NCI-H1105 (cell line): ENCODE measurements at places on chromosomes 1 and 21.

- no peak for DNase-seq
Observed at GRCh38 chr21:31429506-31429905, 85.4 kb upstream of the TIAM1 start.

GRCh38 chr1:234342774-234343173 lies 30.5 kb upstream of the COA6 start:
- peak; percentile 29 for DNase-seq

DNA sequence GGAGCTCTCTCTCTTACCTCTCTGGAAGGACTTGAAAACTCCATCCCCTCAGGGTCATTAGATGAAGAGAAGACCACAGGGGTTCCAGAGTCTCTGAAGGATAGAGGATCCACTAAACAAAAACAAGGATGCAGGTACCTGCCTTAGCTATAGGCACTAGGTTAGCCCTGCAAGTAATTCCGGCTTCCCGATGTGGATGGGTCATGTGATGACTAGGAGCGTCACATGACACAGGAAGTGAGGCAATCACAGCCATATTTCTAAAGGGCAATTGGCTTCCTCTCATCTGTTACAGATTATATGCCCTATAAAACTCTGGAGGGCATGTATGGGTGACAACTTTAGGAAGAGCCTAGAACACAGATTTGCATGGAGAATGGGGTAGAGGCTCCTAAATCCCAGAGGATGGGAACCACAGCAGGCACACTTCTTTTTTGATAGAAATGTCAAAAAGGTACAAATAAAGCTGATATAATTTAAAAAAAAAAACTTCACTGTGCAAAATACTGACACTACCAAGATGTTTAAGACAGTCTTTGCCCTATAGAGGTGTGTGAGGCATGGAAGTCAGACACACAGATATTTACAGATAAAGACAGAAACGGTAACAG lies 14.1 kb downstream of the ENTREP3 start:
- DNase-seq, result peak; percentile 77

DNA sequence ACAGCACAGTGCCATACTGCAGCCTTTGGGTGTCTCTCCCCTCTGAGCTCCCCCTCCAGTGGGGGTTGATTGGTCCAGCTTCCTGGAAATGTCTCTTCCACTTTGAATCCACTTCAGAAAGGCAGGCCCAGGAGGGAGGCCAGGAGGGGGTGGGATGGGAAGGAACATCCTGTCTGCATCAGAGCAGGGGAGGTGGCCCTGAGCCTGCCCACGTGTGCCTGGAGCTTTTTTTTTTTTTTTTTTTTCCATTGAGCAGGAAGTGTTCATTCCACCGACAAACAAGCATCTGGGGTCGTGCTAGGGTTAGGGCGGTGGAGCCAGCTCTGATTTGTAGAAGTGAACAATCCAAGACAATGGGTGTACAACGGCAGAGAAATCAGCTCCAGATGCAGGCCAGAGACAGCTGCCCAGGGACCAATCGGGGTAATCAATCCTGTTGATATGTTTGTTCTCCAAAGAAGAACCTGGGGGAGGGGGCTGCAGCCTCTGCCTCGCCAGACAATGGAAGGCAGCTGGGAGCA lies 93.3 kb downstream of the SSBP3 start:
- no peak for DNase-seq

- DNase-seq, result no peak
Observed at GRCh38 chr1:45721207-45721606, 29.2 kb downstream of the IPP start.
